ENCODE measurements at places on chromosomes 4 and X. TPM values are rescaled to one million over a fixed set of nuclear protein-coding genes. Genes with fewer than 3 reads are reported as not detected.

GPR173 gene
- total RNA-seq: 13.2 TPM

GNRHR gene
- total RNA-seq: not detected

NCAPG gene
- total RNA-seq: 0.49 TPM

TMEM185A gene
- total RNA-seq: 31.5 TPM

SERTM2 gene
- total RNA-seq: 0.76 TPM

BRS3 gene
- not detected for total RNA-seq

PHOX2B gene
- not detected for total RNA-seq

PRR32 gene
- total RNA-seq: not detected

S100P gene
- total RNA-seq: 6.3 TPM

CENPVL2 gene
- total RNA-seq: not detected

SYP gene
- 4.2 TPM for total RNA-seq

FAM184B gene
- total RNA-seq: not detected

SMIM31 gene
- total RNA-seq: not detected

ADH6 gene
- not detected for total RNA-seq

SULT1E1 gene
- not detected for total RNA-seq

PAK3 gene
- total RNA-seq: 49.4 TPM

EXOC1 gene
- total RNA-seq: 51.0 TPM

NEUROG2 gene
- total RNA-seq: not detected

DIPK2B gene
- 35.4 TPM for total RNA-seq

PABPC5 gene
- 4.3 TPM for total RNA-seq

MGST2 gene
- 42.8 TPM for total RNA-seq

ARHGEF6 gene
- total RNA-seq: 30.4 TPM

TMPRSS11A gene
- total RNA-seq: not detected

HPGDS gene
- 4.7 TPM for total RNA-seq

OTUD4 gene
- 64.5 TPM for total RNA-seq

WDFY3 gene
- 139 TPM for total RNA-seq

TNMD gene
- 1.2 TPM for total RNA-seq

SSX2B gene
- total RNA-seq: not detected

CTAG1B gene
- not detected for total RNA-seq

KCND1 gene
- total RNA-seq: 2.5 TPM

ZNF280C gene
- 5.5 TPM for total RNA-seq

KLHL2 gene
- 30.8 TPM for total RNA-seq

TRIM75 gene
- total RNA-seq: not detected

RADX gene
- 6.7 TPM for total RNA-seq

MEPE gene
- not detected for total RNA-seq

ENPEP gene
- 17.6 TPM for total RNA-seq

KIAA1210 gene
- total RNA-seq: 0.27 TPM

MMRN1 gene
- 8.5 TPM for total RNA-seq

GAB1 gene
- total RNA-seq: 279 TPM

ELK1 gene
- total RNA-seq: 24.1 TPM

CCNB3 gene
- total RNA-seq: 0.80 TPM

TMEM156 gene
- 0.62 TPM for total RNA-seq

ARSD gene
- total RNA-seq: 20.1 TPM

ITIH6 gene
- not detected for total RNA-seq

GABRB1 gene
- not detected for total RNA-seq

CT45A8 gene
- not detected for total RNA-seq

FAM47A gene
- total RNA-seq: not detected

CYP2U1 gene
- total RNA-seq: 27.9 TPM

OPRPN gene
- not detected for total RNA-seq

TMEM150C gene
- total RNA-seq: 14.3 TPM

MAGEB2 gene
- total RNA-seq: not detected

RWDD4 gene
- total RNA-seq: 16.0 TPM

SMIM10 gene
- total RNA-seq: 14.2 TPM

ETDC gene
- not detected for total RNA-seq
